Bone marrow (tissue), 2 donors: ENCODE measurements at places on chromosomes 6 and 20.

DNA sequence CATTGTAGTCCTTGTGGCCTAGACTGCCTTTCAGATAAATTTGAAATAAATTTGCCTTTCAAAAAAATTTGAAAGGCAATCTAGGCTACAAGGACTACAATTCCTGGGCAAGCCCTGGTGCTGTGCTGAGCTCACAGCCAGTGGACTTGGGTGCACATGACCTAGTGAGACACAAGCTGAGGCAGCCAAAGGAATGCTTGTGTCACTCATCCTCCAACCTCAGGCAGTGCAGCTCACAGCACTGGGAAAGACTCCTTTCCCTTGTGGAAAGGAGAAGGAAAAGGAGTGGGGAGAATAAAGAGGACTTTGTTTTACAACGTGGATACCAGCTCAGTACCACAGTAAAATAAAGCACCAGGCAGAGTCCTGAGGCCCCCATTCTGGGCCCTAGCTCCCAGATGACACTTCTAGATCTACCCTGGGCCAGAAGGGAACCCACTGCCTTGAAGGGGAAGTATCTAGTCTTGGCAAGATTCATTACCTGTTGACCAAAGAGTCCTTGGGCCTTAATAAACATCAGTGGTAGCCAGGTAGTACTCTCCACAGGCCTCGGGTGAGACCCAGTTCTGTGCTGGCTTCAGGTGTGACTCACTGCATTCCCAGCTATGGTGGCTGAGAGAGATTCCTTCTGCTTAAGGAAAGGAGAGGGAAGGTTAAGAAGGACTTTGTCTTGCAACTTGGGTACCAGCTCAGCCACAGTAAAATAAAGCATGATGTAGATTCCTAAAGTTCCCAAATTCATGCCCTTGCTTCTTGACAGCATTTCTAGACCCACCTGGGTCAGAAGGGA, 659.7 kb upstream of the FLRT3 start:
- DNase-seq, result no peak

DNA sequence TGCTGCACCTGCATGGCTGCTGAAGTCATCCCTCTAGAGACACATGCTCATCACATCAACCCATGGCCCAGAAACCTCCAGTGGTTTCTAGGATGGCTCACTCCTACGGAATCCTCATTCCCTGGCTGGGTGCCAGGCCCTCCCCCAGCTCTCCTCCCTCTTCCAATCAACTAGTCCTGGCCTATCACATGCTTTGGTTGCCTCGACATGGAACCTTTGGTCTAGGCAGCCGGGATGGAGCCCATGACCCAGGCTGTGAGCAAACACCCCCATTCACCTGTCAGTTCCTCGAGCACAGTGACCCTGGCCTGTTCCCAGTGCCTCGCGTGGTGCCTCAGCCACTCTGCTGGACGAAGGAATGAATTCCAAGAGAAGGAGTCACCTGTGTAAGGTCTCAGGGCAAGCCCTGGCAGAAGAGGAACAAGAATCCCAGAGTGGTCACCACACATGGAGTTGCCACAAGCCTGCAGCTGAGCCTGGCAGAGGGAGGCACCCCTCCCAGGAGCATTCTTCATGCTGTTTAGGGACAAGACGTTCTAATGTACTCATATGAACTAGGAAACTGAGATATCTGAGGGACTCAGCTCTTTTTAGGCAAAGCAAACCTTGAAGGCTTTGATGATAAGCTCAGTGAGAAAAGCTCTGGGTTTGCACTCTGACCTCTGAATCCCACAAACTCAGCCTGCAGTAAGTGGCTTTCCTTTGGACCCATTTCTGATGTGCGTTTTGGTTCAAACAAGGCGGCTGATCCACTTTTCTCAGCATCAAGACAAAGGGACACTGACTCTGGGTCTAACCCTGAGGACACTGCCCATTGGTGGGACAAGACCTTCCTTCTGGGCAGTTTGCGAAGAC, 40.2 kb downstream of the PPP1R3G start:
- DNase-seq, result no peak

DNA sequence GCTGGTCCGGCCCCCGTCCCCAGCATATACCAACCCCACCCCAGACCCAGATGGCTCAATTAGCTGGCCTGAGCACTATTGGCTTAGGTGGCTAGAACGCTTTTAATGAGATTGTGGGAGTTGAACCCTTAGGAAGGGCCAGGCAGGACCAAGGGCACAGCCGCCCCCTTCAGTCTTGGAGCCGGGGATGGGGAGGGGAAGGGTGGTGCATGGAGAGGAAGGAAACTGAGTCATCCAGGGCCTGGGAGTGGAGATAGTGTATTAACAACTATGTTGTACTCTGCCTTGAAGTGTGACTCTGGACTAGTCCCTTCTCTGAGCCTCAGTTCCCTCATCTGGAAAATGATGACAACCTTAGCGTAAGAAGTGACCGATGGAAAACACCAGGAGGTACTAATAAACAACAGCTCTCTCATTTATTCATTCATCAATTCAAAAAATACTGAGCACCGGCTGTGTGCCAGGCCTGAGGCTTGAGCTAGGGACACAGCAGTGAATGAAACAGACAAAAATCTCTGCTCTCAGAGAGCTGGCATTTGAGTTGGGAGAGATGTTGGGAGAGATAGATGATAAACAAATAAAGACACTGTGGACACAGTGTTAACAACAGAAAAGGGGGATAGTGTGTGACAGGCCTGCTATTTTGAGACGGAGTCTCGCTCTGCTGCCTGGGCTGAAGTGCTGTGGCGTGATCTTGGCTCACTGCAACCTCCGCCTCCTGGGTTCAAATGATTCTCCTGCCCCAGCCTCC, 11.5 kb downstream of the PEDS1 start:
- no peak for DNase-seq

GRCh38 chr20:833121-833449, 430 bp upstream of the FAM110A start:
- no peak for DNase-seq
